Epithelial cell of proximal tubule (primary cell): ENCODE measurements at places on chromosomes 4 and X. TPM values are rescaled to one million over a fixed set of nuclear protein-coding genes. Genes with fewer than 3 reads are reported as not detected.

DNA sequence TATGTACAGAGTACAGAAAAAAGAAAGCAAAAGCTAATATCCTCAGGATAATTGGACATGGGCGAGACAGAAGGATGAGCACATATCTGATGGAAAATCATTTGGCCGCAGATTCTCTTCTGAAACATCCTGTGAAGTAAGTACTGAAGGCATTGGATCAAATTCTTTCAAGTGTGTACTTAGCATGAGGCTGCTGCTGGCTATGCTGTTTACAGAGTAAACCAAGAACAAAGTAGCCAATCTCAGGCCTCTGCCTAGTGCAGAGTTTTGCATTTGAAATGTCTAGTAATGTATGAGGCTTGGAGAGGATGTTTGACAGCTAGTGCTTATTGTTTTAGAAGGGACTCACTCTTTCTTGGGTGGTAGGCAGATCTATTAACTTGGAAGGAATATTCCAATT lies 128.5 kb downstream of the MAGEC2 start:
- no peak for DNase-seq

Gene RTL9
- total RNA-seq, result not detected in 2 replicates

Gene ANXA3
- 354 and 367 TPM in 2 replicates for total RNA-seq

Gene TMEM33
- total RNA-seq, result 39.2 and 43.2 TPM in 2 replicates

Gene CDKL2
- total RNA-seq, result 1.2 and 3.6 TPM in 2 replicates

GRCh38 chr4:141130947-141131605 lies 2.2 kb downstream of the RNF150 start:
- no peak for DNase-seq

GRCh38 chr4:163755013-163755412 lies 260.5 kb downstream of the TMA16 start:
- DNase-seq, result no peak
